ENCODE measurements at places on chromosomes 12 and 14. TPM values are rescaled to one million over a fixed set of nuclear protein-coding genes. Genes with fewer than 3 reads are reported as not detected.

NRIP2 gene
- total RNA-seq, result not detected

DEPDC4 gene
- 0.81 TPM for total RNA-seq

NUAK1 gene
- not detected for total RNA-seq

CINP gene
- 32.6 TPM for total RNA-seq

- peaks cover 5% of the 10 kb centered on the region for H3K4me1 ChIP-seq
- H3K4me3 ChIP-seq, result peak overlapping the region; percentile 75
- peaks cover 33% of the 10 kb centered on the region for H3K27me3 ChIP-seq
- peak; percentile 87 for DNase-seq
- H3K36me3 ChIP-seq, result peaks cover 2% of the 10 kb centered on the region
Observed at GRCh38 chr12:49967042-49967776, 5.5 kb downstream of the AQP5 start.

DNA sequence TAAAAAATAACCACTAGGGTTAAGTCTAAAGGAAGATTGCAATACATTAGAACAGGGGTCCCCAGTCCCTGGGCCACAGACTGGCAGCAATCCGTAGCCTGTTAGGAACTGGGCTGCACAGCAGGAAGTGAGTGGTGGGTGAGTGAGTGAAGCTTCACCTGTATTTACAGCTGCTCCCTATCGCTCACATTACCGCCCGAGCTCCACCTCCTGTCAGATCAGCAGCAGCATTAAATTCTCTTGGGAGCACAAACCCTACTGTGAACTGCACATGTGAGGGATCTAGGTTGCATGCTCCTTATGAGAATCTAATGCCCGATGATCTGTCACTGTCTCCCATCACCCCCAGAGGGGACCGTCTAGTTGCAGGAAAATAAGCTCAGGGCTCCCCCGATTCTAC lies 15.5 kb downstream of the ADGRD1 start:
- DNase-seq, result no peak
- H3K36me3 ChIP-seq, result no peaks in the 10 kb centered on the region
- no peak overlapping the region for H3K27ac ChIP-seq
- H3K4me3 ChIP-seq, result no peak overlapping the region
- H3K27me3 ChIP-seq, result peaks cover 8% of the 10 kb centered on the region

NYNRIN gene
- total RNA-seq, result 0.29 TPM

DNA sequence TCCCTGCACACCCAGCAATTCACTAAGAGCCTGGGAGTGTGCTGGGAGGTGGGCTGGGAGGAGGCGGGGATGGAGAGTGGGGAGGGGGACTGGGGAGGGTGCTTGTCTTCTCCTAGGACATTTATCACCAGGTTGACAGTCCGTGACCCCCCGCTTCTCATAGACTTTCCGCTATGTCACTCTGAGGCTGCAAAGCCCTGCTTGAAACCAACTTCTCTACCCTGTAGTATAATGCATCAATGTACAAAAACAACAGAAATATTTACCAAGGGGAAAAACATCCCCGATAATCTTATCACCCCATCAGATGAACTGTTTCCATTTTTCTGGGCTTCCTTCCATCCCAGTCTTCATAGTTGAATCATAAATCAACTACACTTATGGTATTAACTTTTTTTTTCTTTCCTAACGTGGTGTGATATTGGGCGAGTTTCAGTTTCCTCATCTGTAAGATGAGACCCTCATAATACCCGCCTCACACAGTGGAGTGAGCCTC lies 28.6 kb upstream of the BATF start:
- no peak for DNase-seq
- no peak overlapping the region for H3K4me3 ChIP-seq
- peaks cover 15% of the 10 kb centered on the region for H3K4me1 ChIP-seq

GRCh38 chr14:58395562-58395811 lies 243 bp upstream of the TOMM20L start:
- DNase-seq, result no peak
- peak overlapping the region; percentile 80 for H3K4me3 ChIP-seq
- peak overlapping the region; percentile 82 for H3K27ac ChIP-seq
- no peaks in the 10 kb centered on the region for H3K36me3 ChIP-seq
- peaks cover 7% of the 10 kb centered on the region for H3K4me1 ChIP-seq

- no peaks in the 10 kb centered on the region for H3K27me3 ChIP-seq
- no peak overlapping the region for H3K4me3 ChIP-seq
- no peak overlapping the region for H3K27ac ChIP-seq
- peaks cover 4% of the 10 kb centered on the region for H3K4me1 ChIP-seq
Observed at GRCh38 chr14:92786427-92786756, 7.7 kb upstream of the GOLGA5 start.

TSPAN19 gene
- total RNA-seq, result not detected

SCARB1 gene
- 7.2 TPM for total RNA-seq

DNA sequence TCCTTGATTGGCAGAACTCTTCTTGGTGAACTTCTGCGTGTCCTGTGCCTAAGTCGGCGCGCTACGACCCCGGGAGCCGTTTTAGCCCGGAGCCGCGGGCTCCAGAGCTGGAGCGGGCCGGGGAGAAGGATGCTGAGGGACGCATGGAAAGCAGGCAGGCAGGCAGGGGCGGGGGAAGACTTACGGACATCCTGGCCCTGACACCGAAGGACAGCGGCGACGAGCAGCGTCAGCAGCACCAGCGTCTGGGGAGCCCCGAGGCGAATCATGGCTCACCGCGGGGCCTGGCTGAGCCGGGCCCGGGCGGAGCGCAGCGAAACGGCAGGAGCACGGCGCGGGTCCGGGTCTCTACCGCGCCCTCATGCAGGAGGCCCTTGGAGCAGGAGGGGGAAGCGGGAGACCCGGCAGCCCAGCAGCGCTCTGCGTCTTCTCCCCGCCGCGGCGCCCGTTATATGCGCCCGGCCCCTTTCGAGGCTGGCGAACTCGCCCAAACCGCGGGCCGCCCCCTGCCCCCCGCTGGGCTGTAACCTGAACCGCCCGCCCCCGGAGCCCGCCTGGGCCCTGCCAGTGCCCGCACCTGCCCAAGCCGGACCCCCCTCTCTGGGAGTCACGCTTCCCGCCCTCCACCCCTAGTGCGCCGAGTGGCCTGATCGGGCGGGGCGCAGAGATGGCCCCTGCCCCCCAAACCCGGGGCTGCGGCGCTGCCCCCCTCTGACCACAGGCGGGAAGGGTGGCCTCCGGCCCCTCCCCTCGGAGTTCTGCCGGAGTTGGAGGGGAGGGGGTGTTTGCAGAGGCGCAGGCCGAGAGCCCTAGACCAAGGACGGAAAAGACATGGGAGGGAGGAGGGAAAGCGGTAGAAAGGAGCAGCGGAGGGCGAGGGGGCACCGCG lies at the start of gene COL2A1:
COL2A1 (minus strand) TSS at position 424 of the 889 bp plus-strand sequence; CDS start at position 269, 155 bp downstream.
- H3K4me1 ChIP-seq, result peaks cover 43% of the 10 kb centered on the region
- peak within 1 kb of the TSS; percentile 86 for H3K4me3 ChIP-seq
- no peak for DNase-seq
- H3K27ac ChIP-seq, result peak within 1 kb of the TSS; percentile 24
- peaks cover 55% of the 10 kb centered on the region for H3K27me3 ChIP-seq
- H3K36me3 ChIP-seq, result no peaks in the 10 kb centered on the region

GRCh38 chr12:26978801-26979200 lies 35.4 kb downstream of the TM7SF3 start:
- no peak overlapping the region for H3K27ac ChIP-seq
- no peak for DNase-seq
- H3K4me3 ChIP-seq, result no peak overlapping the region

LMO3 gene
- total RNA-seq, result not detected

- H3K27ac ChIP-seq, result peak overlapping the region; percentile 97
- H3K27me3 ChIP-seq, result no peaks in the 10 kb centered on the region
- H3K4me1 ChIP-seq, result peaks cover 53% of the 10 kb centered on the region
- peak overlapping the region; percentile 95 for H3K4me3 ChIP-seq
- peak; percentile 69 for DNase-seq
Observed at GRCh38 chr12:68236421-68237059, 10.9 kb upstream of the IL26 start.

DNA sequence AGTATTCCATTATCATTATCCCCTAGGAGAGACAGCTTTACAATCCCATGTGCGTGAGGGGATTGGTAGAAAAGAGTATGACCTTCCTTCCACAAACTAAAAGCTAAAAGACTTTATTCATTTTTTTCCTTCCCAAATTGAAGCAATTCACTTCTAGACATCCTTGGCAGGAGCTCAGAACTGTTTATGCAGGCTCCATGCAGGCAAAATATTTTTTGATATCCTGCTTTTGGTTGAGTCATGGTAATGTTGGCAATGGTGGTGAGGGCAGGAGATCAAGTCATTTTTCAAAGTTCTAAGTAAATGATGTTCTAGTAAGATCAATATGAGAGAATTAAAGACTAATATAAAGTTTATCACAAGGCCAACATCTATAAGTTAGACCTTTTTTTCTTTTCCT lies 1.3 kb upstream of the PLEKHG7 start:
- peaks cover 13% of the 10 kb centered on the region for H3K36me3 ChIP-seq
- peaks cover 4% of the 10 kb centered on the region for H3K27me3 ChIP-seq
- H3K4me3 ChIP-seq, result no peak overlapping the region
- peaks cover 1% of the 10 kb centered on the region for H3K4me1 ChIP-seq

- no peak for DNase-seq
- H3K27ac ChIP-seq, result no peak overlapping the region
- peaks cover 57% of the 10 kb centered on the region for H3K4me1 ChIP-seq
Observed at GRCh38 chr12:92503971-92504593, 198.7 kb upstream of the PLEKHG7 start.

- no peaks in the 10 kb centered on the region for H3K36me3 ChIP-seq
- H3K27ac ChIP-seq, result no peak overlapping the region
- DNase-seq, result no peak
- H3K27me3 ChIP-seq, result peaks cover 3% of the 10 kb centered on the region
Observed at GRCh38 chr12:91505006-91505405, 322.4 kb upstream of the DCN start.

APOF gene
- not detected for total RNA-seq

DNA sequence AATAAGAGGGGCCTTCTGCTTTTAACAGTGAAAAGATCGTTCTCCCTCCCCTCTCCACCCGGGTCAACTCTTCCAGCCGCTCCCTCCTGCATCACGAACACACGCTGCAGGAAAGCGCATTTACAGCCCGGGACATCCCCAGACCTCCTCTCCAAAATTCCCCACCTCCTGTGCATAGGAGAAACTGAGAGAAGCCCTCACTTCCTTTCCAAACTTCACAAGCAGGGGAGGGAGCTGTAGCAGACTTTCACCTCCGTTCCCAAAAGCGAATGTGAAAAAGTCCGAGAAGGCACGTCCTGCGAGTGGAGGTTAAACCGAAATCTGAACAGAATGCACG lies 513 bp downstream of the BCAT1 start:
- peak overlapping the region; percentile 85 for H3K4me3 ChIP-seq
- DNase-seq, result no peak
- H3K4me1 ChIP-seq, result peaks cover 14% of the 10 kb centered on the region

SMCO3 gene
- total RNA-seq, result not detected

- no peak overlapping the region for H3K4me3 ChIP-seq
- H3K4me1 ChIP-seq, result peaks cover 23% of the 10 kb centered on the region
Observed at GRCh38 chr14:20436363-20436755, 393 bp upstream of the KLHL33 start.

Measured in naive thymus-derived CD8-positive, alpha-beta T cell (primary cell).